ENCODE measurements at places on chromosomes 6 and 20. TPM values are rescaled to one million over a fixed set of nuclear protein-coding genes. Genes with fewer than 3 reads are reported as not detected.

- H3K27me3 ChIP-seq, result no peaks in the 10 kb centered on the region
- no peaks in the 10 kb centered on the region for H3K36me3 ChIP-seq
- peaks cover 16% of the 10 kb centered on the region for H3K4me1 ChIP-seq
- DNase-seq, result no peak
These were observed 44.1 kb upstream of the FNDC1 start for GRCh38 chr6:159125014-159125609.

TTLL9 gene
- total RNA-seq, result not detected

DNA sequence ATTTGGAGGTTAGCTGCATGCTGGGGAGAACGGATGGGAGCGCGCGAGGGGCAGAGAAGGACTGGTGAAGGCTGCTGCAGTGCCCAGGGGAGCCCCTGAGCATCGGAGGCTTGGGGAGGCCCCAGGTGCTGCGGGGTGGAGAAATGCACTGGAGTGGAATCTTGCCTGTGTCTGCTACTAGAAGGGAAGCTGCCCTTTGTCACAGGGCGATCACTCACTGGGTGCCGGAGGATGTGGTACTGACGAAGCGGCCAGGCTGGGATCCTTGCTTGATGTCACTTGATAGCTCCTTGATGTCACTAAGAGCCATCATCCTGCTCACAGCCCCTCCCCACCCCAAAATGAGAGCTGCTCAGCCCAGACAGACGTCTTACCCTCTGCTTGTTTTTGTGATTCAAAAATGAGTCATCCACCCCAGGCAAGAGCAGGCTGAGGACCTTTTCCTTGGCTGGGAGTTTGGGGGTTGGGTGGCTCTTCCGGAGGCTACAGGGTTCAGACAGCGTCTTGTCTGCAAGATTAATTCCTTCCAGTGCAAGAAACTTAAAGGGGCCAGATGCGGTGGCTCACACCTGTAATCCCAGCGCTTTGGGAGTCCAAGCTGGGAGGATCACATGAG lies 62.6 kb upstream of the PMEPA1 start:
- no peak overlapping the region for H3K4me3 ChIP-seq
- no peak for DNase-seq
- no peaks in the 10 kb centered on the region for H3K4me1 ChIP-seq
- no peaks in the 10 kb centered on the region for H3K27me3 ChIP-seq

- H3K4me3 ChIP-seq, result no peak overlapping the region
- H3K27me3 ChIP-seq, result no peaks in the 10 kb centered on the region
- no peaks in the 10 kb centered on the region for H3K4me1 ChIP-seq
These were observed 13.2 kb downstream of the HDGFL1 start for GRCh38 chr6:22582417-22583205.

CAPN11 gene
- not detected for total RNA-seq

- H3K36me3 ChIP-seq, result no peaks in the 10 kb centered on the region
- H3K4me3 ChIP-seq, result no peak overlapping the region
- H3K27me3 ChIP-seq, result peaks cover 33% of the 10 kb centered on the region
- no peak for DNase-seq
These were observed 3.2 kb downstream of the SLC4A11 start for GRCh38 chr20:3235666-3236324.

- H3K4me1 ChIP-seq, result no peaks in the 10 kb centered on the region
- no peak overlapping the region for H3K27ac ChIP-seq
- no peak for DNase-seq
- H3K4me3 ChIP-seq, result no peak overlapping the region
These were observed 47.5 kb downstream of the CD83 start for GRCh38 chr6:14165091-14165490.

C6orf141 gene
- total RNA-seq, result 1.5 TPM

RNF182 gene
- total RNA-seq, result not detected

TNNC2 gene
- total RNA-seq, result 3,044 TPM

HLA-DRB1 gene
- total RNA-seq, result 10.2 TPM

RAD21L1 gene
- not detected for total RNA-seq

DEFB132 gene
- not detected for total RNA-seq

GRCh38 chr6:136228814-136229213 lies 21.3 kb downstream of the MTFR2 start:
- H3K4me3 ChIP-seq, result no peak overlapping the region
- no peaks in the 10 kb centered on the region for H3K4me1 ChIP-seq
- no peaks in the 10 kb centered on the region for H3K27me3 ChIP-seq
- no peak overlapping the region for H3K27ac ChIP-seq
- no peak for DNase-seq

GRCh38 chr6:131807321-131807643 lies 538 bp upstream of the ENPP1 start:
- H3K27me3 ChIP-seq, result no peaks in the 10 kb centered on the region
- H3K4me3 ChIP-seq, result peak overlapping the region; percentile 74
- H3K27ac ChIP-seq, result peak overlapping the region; percentile 71
- no peaks in the 10 kb centered on the region for H3K36me3 ChIP-seq
- no peak for DNase-seq

CYP39A1 gene
- 3.8 TPM for total RNA-seq

TCF21 gene
- 0.41 TPM for total RNA-seq
